Nucleus accumbens (tissue), 56 donors: ENCODE measurements at places on chromosomes 2 and 18.

DNA sequence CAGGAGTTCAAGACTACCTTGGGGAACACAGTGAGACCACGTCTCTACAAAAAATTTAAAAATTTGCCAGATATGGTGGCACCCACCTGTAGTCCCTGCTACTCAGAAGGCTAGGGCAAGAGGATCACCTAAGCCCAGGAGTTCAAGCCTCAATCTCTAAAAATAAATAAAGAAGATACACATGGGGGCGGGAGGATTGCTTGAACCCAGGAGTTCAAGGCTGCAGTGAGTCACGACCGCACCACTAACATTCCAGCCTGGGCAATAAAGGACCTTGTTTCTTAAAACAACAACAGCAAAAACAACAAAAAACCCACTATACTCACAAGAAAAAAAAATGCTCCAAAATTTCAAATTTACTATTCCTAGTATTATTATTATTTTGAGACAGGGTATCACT lies 10.0 kb upstream of the ICA1L start:
- DNase-seq = no peak

DNA sequence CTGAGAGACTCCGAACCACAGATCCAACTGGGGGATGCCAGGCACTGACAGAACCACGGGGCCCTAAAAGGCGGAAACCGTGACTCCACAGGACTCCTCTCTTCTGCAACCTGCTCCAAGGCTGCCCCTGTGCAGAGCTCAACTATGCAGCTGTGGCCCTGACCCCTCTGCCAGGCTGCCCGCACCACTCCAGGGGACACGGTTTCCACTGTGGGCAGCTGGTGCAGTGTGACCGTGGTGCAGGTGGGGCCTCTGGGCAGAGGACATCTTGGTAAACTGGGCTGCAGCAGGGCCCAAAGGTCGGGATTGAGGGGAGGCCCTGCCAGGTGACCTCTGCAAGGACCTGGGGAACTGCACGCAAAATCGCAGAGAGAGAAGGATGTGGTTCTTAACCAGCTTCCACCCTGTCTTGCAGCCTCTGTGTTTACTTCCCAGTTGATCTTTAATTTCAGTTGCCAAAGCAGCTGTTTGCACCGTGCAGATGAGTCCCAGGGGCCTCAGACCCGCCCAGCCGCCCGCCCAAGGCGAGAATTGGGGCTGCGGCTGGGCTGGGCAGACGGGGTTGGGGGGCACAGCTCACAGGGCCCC lies 104.6 kb upstream of the CTDP1 start:
- DNase-seq = no peak

GRCh38 chr18:35158728-35159450 lies 81.9 kb upstream of the ZNF397 start:
- DNase-seq = no peak

- no peak for DNase-seq
These were observed 164.1 kb upstream of the GATA6 start for GRCh38 chr18:22005191-22005841.

- DNase-seq = peak; percentile 50
These were observed 32.1 kb upstream of the SP3 start for GRCh38 chr2:173997269-173997668.
